Fibroblast of villous mesenchyme (primary cell): ENCODE measurements at places on chromosomes 1 and 21.

- DNase-seq = no peak
Observed at GRCh38 chr1:83109692-83110091, 889.2 kb downstream of the TTLL7 start.

GRCh38 chr1:212219679-212220463 is 65.3 kb upstream of the PPP2R5A start:
- DNase-seq = peak; percentile 63

- no peak for DNase-seq
Observed at GRCh38 chr1:15802234-15802965, 5.0 kb downstream of the UQCRHL start.

- DNase-seq = no peak
Observed at GRCh38 chr1:13832100-13832499, 132.1 kb downstream of the PRDM2 start.

GRCh38 chr1:162026881-162027280 is 3.2 kb upstream of the OLFML2B start:
- DNase-seq = peak; percentile 51

- no peak for DNase-seq
Observed at GRCh38 chr1:210367566-210367965, 38.9 kb downstream of the HHAT start.

- DNase-seq = no peak
Observed at GRCh38 chr1:49199564-49199963, 422.9 kb upstream of the BEND5 start.

DNA sequence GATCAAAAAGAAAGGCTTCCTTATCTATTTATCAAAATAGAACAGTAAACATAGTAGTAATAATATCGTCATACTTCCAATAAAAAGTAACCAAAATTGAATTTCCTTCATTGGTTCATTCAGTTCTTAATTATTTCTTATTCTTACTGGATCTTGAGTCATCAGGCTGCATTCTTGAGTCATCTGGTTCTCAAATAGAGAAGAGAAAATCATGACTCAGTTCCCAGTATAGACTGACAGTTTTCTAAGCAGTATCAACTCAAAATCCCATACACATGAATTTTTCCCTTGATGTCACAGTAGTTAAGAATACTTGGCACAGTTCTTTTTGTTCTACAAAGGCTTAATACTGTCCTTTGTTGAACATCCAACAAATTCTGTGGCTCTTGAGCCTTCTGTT is 626.9 kb upstream of the ADGRL4 start:
- DNase-seq = peak; percentile 16

DNA sequence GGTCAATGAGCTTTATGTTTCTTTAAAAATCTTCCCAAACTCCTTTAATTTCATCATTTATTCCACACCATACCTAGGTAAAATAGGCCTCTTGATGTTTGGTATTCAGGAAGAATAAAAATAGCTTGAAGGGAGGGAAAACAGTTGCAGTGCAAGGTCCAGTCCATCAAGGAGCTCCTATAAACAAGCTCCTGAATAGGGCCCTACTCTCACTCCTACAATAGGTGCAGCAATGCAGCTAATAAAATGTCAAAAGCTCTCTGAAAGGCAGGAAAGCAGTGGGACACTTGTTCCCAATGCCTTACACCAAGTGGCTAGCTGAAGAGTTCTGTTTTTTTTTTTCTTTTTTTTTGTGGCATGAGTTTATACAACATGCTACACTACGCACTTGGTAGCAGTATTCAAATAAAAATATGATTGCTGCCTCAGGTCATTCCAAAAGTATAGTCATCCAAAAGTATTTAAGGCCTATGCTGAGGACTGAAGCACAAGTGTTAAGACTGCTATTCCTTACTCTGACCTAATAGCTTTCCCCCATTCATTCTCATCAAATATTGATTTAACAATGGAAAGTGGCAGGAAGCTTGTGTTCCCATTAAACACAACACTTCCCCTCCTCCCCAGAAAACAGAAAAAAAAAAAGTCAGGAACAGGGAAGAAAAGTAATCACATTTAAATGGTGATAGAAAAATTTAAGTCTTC is 9.8 kb downstream of the TEX38 start:
- DNase-seq = no peak

GRCh38 chr1:113657126-113657525 is 102.2 kb downstream of the PHTF1 start:
- DNase-seq = no peak
